ENCODE measurements at places on chromosomes 16 and 17.

- DNase-seq, result no peak
Measured at GRCh38 chr16:84610376-84610775, 7.5 kb downstream of the COTL1 start.

- no peak for DNase-seq
Measured at GRCh38 chr17:2484876-2485275, 26.8 kb downstream of the METTL16 start.

DNA sequence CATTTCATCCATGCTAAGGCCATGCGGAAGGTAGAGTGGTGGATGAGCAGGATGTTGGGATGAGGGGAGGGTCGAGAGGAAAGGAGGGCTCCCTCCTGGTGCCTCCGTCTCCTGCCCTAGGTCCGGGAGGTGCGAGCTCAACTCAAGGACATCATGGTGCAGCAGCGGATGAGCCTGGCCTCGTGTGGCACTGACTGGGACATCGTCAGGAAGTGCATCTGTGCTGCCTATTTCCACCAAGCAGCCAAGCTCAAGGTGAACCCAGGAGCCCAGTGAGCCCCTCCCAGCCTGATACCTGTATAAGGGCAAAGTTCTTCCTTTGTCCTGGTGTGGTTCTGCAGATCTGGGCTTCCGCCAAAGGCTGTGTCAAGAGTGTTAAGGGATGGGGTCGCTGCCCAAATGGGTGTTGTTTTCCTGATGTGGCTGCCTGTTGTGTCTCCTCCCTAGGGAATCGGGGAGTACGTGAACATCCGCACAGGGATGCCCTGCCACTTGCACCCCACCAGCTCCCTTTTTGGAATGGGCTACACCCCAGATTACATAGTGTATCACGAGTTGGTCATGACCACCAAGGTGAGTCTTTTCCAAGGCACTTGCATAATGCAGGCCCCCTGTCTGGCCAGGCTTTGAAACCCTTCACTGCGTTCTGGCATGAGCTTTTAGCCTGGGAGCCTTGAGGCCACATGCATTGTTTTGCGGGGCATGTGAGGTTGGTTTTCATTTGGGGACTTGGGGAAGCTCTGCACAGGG, 14.9 kb downstream of the DHX38 start:
- no peak for DNase-seq

GRCh38 chr16:62036802-62037135, 531 bp upstream of the CDH8 start:
- no peak for DNase-seq

DNA sequence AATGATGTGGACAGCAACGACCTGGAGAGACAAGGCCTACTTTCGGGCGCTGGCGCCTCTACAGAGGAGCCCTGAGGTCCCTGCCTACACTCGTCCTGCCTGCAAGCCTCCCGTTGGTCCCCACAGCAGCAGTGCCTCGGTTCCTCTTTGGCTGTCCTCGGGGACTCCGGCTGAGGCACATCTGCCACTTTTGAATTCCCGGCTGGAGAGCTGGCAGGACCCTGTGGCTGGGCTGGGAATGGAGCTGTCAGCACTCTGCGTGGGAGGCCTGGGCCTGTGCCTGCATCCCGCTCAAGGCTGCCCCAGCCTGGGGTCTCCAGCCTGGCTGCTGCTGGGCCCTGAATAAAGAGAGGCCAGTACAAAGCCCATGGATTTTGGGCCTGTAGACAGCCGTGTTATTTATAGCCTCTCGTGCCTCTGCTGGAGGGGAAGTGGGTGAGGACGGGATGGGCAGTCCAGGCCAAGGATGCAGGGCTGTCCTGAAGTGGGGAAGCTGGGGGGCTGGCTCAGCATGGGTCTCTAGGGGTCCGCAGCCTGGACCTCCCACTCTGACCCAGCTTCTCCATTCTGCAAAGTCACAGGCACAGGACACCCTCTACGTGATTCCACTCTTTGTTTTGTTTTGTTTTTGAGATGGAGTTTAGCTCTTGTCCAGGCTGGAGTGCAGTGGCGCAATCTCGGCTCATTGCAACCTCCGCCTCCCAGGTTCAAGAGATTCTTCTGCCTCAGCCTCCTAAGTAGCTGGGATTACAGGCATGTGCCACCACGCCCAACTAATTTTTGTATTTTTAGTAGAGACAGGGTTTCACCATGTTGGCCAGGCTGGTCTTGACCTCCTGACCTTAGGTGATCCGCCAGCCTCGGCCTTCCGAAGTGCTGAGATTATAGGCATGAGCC, 10.6 kb upstream of the SPNS2 start:
- no peak for DNase-seq

GRCh38 chr17:9339958-9340357, 235.7 kb downstream of the STX8 start:
- DNase-seq, result no peak

- no peak for DNase-seq
Measured at GRCh38 chr17:74484066-74484465, 17.6 kb downstream of the CD300A start.

GRCh38 chr17:48961516-48962233, 6.7 kb downstream of the GIP start:
- DNase-seq, result peak; percentile 72

GRCh38 chr17:82350182-82351030, 8.6 kb upstream of the TEX19 start:
- no peak for DNase-seq
